ENCODE measurements at places on chromosomes 4 and X.
A peak's percentile ranks its signal among the peaks of the same experiment; 100 is the strongest.

DNA sequence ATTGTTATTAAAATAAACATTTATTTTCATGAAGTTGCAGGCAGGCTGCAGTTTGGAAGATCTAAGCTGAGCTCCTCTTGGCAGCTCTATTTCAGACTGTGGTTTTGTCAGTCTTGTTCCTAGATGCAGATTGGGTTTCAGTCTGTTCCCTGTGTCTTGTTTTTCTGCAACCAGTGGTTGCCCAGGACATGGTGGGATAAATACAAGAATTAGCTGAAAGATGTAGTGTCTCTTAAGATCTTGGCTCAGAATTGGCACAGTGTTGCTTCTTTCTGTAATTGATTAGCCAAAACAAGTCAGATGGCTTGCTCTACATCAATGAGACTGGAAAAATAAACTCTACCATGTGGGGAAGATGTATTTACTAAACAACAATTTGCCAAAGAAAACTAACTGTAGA, 283.0 kb upstream of the BOD1L1 start:
- no peak for DNase-seq

DNA sequence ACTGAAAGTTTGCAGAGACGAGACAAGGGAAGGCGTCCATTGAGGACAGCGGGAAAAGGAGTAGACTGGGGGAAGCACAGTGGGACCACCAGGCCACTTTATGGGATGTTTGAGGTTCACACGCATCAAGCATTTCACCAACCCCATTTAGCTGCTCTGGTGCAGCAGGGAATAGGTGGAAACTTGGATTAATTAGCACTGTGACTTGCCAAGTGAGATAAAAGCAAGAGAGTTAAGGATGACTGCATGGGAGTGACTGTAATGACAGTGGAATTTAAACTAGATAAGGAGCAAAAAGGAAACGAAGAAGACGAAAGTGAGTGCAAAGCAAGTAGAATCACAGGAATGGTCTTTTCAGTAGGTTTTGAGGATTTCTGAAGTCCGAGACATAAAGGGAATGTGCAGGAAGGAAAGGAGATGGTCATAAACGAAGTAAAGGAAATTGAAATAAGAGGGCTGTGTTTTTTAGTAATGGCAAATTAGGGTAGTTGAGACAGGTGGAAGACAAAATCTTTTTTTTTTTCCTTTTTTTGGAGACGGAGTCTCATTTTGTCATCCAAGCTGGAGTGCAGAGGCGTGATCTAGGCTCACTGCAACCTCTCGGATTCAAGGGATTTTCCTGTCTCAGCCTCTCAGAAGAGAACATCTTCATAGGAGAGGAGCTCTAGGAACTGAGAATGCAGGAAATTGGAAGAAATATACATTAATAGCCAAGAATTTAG, 119.0 kb upstream of the MAP9 start:
- DNase-seq: no peak

GRCh38 chrX:69914781-69915180, 135.0 kb downstream of the AWAT2 start:
- DNase-seq: no peak

GRCh38 chr4:118177126-118177525, 142.8 kb downstream of the NDST3 start:
- DNase-seq: no peak

DNA sequence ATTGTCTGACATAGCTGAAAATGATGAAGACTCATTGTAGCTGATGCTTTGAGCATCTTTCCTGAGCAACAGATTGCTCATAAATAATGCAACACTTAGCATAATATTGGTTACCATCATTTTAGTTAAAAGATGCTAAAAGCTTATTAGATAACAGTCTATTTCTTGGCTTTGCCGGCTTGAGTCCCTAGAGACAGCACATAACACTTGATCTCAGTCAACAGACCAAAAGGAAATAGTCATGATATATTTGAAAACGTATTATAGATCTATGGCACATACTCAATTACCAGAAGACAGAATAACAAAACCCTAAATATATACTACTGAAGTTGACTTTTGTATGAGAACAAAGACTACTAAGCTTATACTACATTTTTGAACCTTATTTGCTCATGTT, 846.7 kb upstream of the EPHA5 start:
- DNase-seq: no peak

DNA sequence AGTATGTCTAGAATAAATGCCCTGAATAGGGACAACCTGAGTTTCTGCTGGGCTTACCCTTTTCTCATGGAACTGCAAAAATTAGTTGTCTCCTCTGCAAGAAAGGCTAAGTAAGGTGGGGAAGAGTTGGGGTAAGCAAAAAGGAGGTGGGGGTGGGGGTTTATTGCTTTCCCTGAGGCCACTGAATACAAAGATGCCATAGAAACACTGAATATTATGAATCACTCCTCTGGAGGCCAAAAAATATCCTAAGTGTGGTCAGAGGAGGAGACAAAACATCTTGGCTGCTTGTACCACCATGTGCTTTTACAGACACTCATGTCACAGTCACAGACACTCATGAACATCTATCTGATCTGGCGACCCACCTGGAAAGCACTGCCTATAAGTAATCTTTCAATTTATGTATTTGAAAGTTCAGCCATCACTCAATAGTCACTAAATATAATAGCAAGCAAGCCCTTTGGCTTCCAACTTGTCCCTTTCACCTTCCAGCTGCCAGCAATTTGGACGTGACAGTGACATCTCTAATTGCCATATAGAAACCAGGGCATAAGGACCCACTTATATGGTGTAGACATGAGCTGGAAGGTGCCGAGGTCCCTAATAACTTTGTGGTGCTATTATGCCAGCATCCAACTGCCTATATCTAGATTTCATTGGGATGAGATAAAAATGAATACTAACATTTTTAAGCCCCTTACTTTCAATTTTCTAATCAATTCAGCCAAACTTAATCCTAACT, 122.7 kb upstream of the CBR4 start:
- DNase-seq: no peak

DNA sequence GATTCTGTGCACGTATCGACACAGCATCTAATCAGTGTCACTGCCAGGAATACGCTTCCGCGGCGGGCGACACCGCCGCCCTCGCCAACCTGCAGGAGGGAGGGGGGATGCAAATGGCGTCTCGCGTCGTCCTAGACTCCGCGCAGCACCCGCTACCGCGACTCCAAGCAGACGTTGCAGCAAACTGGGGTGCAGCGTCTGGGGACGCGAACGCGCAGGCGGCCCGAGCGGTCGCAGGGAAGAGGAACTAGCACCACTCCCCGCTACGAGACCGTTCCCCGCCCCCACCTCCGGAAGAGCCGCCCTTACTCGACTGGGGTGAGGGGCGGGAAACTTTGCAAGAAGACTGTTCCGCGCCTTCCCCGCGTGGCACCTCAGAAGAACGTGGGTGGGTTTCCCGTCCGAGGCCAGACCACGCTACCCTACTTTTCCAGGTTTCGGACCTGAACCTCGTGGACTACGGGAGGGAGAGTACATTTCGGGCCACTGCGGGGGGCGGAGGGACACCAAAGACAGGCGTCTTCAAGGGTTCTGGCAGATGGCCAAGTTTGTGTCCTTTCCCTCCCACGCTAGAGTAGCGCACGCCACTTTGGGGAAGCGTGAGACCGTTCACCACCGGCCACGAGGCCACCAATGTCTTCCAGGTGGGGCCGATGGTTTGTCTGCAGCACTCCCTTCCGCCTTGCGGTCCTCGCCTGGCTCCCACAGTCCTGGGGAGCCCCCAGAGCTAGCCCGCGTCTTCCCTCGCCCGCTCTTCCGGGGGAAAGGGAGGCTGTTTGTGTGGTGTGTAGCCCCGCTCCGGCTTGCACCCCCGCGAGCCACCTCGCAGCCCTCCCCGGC, 78.0 kb upstream of the BCOR start:
- peak; percentile 60 for DNase-seq

- no peak for DNase-seq
Observed at GRCh38 chr4:43992552-43992951, 456.1 kb downstream of the KCTD8 start.

Data from T-helper 9 cell (primary cell).